Activated naive CD4-positive, alpha-beta T cell (primary cell): ENCODE measurements at places on chromosomes 2 and 18.

DNA sequence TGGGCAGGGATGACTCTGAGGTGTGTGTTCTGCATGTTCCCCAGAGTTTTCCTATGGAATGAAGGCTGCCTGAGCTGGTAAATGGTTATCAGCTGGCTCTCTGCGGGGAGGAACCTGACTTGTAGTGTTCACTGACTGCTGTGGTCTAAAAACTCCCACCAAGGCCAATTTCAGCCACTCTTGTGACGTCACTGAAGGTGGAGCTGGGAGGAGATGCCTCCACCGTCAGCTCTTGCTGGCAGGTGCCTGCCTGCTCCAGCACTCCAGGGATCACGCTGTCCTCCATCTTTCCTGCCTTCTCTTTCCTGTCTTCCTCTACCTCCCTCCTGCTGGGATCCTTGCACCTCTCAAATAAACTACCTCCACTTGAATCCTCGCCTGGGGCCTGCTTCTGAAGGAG is 209.5 kb upstream of the HS6ST1 start:
- DNase-seq = no peak

- no peak for DNase-seq
Measured at GRCh38 chr2:82968358-82968757, 1490.7 kb downstream of the SUCLG1 start.

DNA sequence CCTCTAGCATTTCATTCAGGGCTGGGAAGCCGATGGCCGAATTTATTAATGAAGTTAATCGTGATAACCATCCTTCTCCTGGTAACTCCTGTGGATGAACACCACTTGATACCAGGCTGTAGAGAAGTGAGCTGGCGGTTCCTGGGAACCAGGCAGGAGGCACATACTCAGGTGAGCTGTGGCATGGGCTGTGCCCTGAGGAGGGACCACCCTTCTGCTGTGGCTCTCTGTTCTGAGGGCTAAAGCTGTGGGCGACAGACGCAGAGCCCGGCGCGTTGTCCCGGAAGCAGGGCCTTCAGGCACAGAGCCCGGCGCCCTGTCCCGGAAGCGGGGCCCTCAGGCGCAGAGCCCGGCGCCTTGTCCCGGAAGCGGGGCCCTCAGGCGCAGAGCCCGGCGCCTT is 462.3 kb upstream of the SALL3 start:
- DNase-seq = no peak

DNA sequence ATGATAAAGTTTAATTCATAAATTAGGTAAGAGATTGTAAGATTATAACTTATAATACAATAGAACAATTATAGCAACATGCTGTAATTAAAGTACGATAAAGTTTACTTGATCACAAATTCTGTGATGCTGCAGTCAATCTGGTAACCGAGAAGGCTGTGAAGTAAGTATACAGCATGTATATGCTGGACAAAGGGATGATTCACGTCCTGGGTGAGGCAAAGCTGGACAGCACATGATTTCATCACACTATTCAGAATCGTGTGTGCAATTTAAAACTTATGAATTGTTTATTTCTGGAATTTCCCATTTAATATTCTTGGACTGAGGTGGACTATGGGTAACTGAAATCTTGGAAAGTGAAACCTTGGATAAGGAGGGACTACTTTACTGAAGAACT is 522.2 kb upstream of the CNTNAP5 start:
- DNase-seq = no peak

- no peak for DNase-seq
Measured at GRCh38 chr2:186533717-186534116, 47.7 kb downstream of the ZC3H15 start.

GRCh38 chr18:6498289-6498856 is 83.7 kb upstream of the L3MBTL4 start:
- no peak for DNase-seq

DNA sequence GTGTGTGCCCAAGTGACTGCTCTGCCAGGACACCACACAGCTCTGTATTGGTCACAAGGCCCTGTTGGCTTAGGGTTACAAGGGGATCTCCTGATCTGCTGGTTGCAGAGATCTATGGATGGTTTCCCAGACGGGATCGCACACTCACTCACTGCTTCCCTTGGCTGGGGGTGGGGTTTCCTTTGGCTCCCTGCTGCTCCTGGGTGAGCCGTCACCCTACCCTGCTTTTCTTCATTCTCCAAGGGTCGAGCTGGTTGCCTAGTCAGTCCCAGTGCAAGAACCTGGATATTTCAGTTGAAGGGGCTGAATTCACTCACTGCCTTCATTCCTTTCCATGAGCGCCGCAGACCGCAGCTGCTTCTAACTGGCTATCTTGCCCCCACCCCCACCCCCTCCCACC is 56.3 kb downstream of the GTF3C3 start:
- DNase-seq = no peak

DNA sequence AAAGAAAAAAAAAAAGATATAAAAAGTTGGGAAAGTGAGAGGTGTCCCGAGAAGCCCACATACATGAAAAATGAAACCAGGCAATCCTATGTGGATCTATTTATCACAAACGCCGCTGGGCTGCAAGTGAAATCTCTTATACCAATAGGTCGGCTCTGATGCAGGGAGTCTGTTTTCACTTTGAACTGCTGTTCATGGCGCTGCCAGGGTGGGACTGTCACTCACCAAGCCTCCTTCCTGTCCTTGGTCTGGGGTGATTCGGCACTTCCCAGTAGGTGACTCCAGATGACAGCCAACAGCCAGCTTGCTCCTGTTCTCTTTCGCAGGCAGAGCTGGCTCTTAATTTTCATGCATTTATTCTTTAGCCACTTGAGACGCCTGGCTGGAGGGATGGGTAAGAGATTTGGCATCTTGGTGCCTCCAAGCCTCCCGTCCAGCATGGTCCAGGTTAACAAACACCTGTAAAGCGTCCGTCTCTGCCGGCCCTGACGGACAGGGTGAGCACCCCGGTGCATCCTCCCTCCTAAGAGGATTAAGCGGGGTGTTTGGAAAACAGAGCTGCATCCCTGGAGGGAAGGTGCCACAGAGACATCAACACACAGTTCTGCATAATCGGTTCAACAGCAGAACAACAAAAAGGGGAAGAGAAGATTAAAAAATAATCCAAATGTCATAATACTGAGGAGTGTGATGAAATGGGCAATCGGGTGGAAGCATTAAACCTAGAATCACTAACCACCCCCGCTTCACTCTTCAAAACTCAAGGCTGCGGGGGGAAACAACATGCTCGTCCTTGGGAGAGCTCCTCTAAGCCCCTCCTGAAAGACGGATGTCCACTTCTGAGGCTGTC is 58.7 kb downstream of the STEAP3 start:
- no peak for DNase-seq

- no peak for DNase-seq
Measured at GRCh38 chr2:110852051-110852450, 119.7 kb downstream of the ACOXL start.

GRCh38 chr2:240809276-240809675 is 10.7 kb downstream of the KIF1A start:
- DNase-seq = no peak

DNA sequence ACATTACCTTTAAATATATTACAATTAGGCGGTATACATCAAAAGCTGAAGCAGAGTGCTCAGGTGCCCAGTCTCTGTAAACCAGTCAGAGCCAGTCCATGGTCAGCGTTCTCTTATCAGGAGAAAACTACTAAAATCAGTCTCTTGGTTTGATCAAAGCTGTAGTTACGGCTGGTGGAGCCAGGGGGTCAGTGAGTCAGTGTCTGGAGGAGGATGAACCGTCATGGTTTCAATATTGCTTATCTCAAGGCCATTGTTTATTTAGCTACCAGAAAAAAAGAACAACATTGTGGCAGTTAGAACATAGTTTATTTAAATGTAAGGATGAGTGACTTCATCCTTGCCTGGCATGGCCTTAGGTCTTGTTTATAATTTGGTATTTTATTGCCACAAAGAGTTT is 71.3 kb upstream of the NYAP2 start:
- DNase-seq = no peak

DNA sequence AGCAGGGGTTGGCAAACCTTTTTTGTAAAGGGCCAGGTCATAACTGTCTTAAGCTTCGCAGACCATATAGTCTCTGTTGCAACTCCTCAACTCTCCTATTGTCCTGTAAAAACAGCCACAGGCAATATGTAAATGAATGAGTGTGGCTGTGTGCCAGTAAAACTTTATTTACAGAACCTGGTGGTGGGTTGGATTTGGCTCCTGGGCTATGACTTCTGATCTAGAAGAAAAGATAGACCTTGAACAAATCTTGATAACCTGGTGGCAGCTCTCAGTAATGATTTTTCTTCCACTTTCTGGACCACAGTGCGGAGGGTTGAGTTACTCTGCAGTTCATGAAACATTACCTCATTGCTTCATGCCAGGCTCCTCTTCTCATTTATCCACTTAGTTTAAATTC is 139.3 kb downstream of the MYCN start:
- no peak for DNase-seq

- no peak for DNase-seq
Measured at GRCh38 chr2:207394812-207395534, 134.8 kb upstream of the CREB1 start.

GRCh38 chr2:240134956-240135520 is 1.1 kb downstream of the COPS9 start:
- DNase-seq = no peak

DNA sequence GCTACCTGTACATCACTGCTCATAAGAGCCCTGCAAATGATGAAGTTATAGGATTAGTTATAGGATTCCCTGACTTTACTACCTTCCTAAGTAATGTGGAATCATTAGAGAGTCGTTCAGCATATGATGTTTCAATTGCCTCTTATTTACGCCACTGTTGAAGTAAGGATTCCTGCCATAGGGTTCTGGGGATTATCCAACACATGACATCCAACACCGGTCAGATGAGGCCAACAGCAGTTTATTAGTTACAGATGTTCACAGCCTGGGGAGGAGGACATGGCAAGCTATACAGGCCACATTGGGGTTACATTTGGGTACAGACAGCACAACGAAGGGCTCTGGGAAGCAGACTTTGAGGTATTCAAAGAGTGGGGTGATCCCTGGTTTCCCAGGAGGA is 134.1 kb upstream of the MC4R start:
- no peak for DNase-seq

GRCh38 chr2:223500709-223501108 is 101.5 kb downstream of the SCG2 start:
- DNase-seq = no peak

GRCh38 chr2:223548194-223548593 is 54.0 kb downstream of the SCG2 start:
- DNase-seq = no peak

GRCh38 chr2:120828066-120828465 is 92.4 kb downstream of the GLI2 start:
- no peak for DNase-seq

DNA sequence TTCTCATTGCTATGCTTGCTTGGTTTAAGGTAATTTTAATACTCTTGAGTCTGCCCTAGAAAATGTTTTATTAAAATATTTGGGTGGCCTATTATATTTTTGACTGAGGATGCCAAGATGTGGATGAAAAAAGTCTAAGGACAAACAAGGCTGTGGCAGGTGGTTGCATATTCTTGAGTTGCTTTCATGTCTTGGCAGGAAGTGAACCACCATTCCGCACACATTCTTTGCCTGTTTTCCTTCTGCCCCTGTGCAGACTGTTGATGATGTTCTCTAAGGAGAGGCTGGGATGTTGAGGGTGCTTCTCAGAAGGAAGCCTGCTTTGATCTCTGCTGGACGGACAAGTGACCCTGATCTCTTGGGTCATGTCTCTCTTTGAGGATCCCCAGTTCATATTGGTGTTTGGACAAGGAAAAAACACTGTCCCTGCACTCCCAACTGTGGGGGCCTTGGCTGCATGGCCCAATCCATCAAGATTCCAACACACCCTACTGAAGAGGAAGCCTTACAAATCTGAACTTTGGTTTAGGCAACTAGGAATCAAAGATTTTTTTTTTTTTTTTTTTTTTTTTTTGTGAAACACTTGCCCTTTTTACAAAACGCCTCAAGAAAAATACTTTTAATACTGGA is 45.0 kb upstream of the CD28 start:
- no peak for DNase-seq

DNA sequence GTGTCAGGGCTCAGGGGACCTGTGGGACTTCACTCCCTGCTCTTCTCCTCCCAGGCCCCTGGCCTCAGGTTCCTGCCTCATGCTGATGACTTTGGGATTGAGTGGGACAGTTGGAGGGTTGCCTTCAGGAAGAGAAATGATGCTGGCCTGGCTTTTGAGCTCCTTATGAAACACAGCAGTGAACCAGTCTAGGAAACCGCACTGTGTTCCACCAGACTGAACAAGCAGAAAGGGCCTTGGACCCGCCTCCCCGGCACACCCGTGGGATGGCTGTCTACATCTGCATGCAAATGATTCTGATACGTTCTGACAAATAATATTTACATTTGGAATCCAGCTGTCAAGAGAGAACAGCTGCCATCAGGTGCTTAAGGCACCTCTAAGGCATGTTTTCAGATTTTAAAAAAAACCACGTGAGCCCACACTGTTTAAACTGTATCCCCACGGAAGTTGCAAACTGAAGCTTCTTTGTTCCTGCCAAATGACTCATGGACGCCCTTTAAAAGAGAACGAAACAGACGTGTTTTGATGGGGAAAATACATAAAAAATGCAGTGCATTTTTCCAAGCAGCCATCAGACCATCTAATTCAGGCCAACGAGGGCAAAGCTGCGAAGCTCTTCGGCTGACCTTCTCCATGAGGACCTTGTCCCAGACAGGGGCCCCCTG is 27.6 kb upstream of the ASAP2 start:
- no peak for DNase-seq

GRCh38 chr2:74714691-74715080 is 60.6 kb downstream of the SEMA4F start:
- DNase-seq = no peak

GRCh38 chr2:120929829-120930228 is 194.2 kb downstream of the GLI2 start:
- DNase-seq = no peak

DNA sequence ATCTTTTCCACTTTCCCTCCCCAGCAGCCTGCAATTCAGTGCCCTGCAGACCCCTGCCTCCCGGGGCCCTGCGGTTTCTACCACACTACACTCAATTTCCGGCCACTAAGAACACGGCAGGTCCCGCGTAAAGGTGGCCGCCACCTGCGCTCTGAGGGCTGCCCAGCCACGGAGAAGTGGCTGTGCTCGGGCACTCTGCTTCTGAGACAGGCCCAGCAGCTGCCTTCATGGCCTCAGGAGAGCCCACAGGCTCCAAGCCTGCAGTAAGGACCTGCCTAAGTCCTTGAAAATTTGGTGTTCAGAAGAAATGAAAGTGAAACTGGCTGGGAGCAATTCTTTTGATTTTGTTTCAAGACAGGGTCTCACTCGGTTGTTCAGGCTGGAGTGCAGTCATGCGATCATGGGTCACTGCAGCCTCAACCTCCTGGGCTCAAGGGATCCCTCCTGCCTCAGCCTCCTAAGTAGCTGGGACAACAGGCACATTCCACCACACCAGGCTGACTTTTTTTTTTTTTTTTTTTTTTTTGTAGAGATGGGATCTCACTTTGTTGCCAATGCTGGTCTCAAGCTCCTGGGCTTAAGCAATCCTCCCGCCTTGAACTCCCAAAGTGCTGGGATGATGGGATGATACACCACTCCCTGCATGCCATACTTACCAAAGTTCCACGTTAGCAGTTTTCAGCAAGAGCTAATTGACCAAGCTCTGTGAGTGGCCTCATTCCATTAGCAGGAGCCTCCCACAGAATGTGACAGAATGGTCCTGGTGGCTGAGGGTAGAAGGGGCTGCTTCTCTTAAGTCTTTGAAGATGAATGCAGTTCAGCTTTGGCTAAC is 14.6 kb upstream of the ALPP start:
- no peak for DNase-seq

GRCh38 chr2:111671426-111672150 is 212.4 kb downstream of the ANAPC1 start:
- no peak for DNase-seq
